ENCODE measurements at places on chromosomes 1 and 21. TPM values are rescaled to one million over a fixed set of nuclear protein-coding genes. Genes with fewer than 3 reads are reported as not detected.

XKR8 gene
- 4.2 TPM for total RNA-seq

KIF17 gene
- 0.87 TPM for total RNA-seq

ISG20L2 gene
- total RNA-seq: 6.3 TPM

S100A7 gene
- not detected for total RNA-seq

LCE3D gene
- total RNA-seq: not detected

SFN gene
- 97.9 TPM for total RNA-seq

GJB3 gene
- 33.2 TPM for total RNA-seq

RAB7B gene
- 1.1 TPM for total RNA-seq

C8B gene
- not detected for total RNA-seq

RBBP5 gene
- 30.2 TPM for total RNA-seq

SYCP1 gene
- total RNA-seq: not detected

TRPM2 gene
- 0.52 TPM for total RNA-seq

Data from renal cortical epithelial cell (primary cell).